Central memory CD8-positive, alpha-beta T cell (primary cell): ENCODE measurements at places on chromosomes 5 and 9.
A peak's percentile ranks its signal among the peaks of the same experiment; 100 is the strongest.

DNA sequence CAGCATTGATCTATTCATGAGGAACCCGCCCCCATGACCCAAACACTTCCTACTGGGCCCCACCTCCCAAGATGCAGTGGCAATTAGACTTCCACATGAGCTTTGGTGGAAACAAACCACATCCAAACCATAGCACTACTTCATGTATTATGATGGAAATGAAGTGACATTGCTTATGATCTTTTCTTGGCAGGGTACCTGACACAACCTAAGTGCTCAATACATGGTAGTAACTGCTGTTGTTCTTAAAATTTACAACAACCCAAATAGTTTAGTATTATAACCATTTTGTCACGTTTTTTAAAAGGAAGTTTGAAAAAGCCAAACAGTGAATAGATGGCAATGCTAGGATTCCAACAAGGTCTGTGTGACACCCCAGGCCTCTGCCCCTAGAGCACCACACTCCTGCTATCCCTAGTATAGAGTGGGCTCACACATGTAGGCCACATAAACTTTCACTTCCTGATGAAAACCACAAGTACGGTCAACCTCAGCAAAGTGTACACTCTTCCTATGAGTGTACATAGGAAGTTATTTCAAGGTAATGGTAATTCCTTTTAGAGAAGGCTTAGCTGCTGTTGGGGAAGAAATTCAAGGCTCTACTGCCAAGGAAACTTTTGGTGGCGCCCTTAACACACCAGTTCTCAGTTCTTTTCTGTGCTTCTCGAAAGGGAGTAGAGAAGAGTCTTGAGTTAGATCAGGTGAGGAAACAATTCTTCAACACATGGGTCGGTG is 97.6 kb downstream of the ARSB start:
- no peak overlapping the region for H3K4me3 ChIP-seq
- peaks cover 18% of the 10 kb centered on the region for H3K4me1 ChIP-seq
- DNase-seq = no peak

DNA sequence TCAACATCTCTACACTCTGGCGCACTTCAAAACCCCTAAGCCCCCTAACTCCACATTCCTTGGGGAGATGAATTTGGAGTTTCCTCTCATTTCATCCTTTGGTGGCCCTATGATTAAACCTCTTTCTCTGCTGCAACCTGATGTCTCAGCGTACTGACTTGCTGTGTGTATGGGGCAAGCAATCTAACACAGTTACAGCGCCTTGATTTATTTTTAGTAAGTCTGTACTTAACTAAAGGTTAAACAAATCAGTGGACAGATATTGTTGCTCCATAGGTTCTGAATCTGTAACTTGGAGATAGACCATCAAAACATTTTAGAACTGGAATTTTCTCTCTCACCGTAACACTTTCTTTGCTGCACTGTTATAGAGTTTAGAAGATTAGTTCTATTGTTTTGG is 452.8 kb downstream of the IRX1 start:
- H3K27ac ChIP-seq = no peak overlapping the region
- no peaks in the 10 kb centered on the region for H3K36me3 ChIP-seq
- no peak overlapping the region for H3K4me3 ChIP-seq
- DNase-seq = no peak

GRCh38 chr9:21883642-21884041 is 81.2 kb downstream of the MTAP start:
- peak overlapping the region; percentile 49 for H3K27ac ChIP-seq
- no peak for DNase-seq
- no peak overlapping the region for H3K4me3 ChIP-seq

DNA sequence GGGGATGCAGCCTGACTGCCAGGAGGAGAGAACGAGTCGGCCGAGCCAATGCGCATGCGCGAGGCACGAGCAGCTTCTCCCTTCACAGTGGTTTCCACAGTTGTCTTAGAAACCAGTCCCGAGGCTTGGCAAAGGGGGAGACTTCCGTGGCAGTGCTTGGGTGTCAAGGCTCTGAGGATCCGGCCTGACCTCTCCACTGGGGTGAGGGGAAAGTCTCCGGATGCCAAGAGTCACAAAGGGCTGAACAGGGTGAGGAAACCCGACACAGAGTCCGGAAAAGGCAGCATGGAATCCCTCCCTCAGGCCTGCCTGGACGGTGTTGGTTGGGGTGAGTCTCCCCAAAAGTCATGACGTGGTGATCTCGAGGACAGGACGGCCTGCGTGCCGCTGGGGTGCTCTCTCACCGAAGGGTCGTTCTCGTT is 475.5 kb downstream of the SPATA31A7 start:
- DNase-seq = no peak
- H3K4me1 ChIP-seq = no peaks in the 10 kb centered on the region
- no peaks in the 10 kb centered on the region for H3K27me3 ChIP-seq
- H3K36me3 ChIP-seq = no peaks in the 10 kb centered on the region
- H3K27ac ChIP-seq = no peak overlapping the region
- no peak overlapping the region for H3K4me3 ChIP-seq

- no peak overlapping the region for H3K4me3 ChIP-seq
- DNase-seq = no peak
- no peaks in the 10 kb centered on the region for H3K36me3 ChIP-seq
- no peak overlapping the region for H3K27ac ChIP-seq
Observed at GRCh38 chr9:8872802-8873201, 1073.2 kb upstream of the DMAC1 start.

DNA sequence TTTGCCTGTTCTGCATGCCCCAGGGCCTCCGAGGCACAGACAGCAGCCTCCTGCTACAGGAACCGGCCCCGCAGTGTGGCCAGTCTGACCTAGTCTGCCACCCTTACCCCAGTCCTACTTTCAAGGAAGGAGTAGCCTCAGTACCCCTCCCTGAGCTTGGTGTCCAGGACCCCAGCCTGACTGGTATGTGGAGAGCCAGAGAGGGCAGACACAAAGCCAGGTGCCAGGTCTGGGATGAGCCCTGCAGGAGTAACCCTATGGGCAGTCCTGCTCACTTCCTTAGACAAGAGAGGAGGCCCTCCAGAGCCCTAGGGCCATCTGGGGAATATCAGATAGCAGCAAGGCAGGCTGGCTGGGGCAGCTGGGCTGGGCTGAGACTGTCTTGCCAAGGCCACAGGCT is 67.8 kb downstream of the NRG2 start:
- H3K27me3 ChIP-seq = peaks cover 71% of the 10 kb centered on the region
- no peak overlapping the region for H3K4me3 ChIP-seq
- H3K27ac ChIP-seq = no peak overlapping the region
- no peaks in the 10 kb centered on the region for H3K4me1 ChIP-seq
- no peak for DNase-seq
- H3K36me3 ChIP-seq = peaks cover 3% of the 10 kb centered on the region

DNA sequence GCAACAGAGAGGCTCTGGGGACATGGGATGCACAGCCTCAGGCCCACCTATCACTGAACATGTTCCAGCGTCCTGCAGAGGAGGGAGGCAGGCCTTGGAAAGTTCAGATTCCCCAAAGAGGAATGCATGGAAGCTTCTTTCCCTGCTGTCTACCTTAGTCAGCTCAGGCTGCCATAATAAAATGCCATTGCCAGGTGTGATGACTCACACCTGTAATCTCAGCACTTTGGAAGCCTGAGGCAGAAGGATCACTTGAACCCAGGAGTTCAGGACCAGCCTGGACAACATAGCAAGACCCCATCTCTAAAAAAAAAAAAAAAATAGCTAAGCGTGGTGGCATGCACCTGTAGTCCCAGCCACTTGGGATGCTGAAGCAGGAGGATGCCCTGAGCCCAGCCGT is 24.5 kb upstream of the TOR1B start:
- no peaks in the 10 kb centered on the region for H3K36me3 ChIP-seq
- peaks cover 10% of the 10 kb centered on the region for H3K4me1 ChIP-seq
- H3K27me3 ChIP-seq = peaks cover 27% of the 10 kb centered on the region
- DNase-seq = no peak

DNA sequence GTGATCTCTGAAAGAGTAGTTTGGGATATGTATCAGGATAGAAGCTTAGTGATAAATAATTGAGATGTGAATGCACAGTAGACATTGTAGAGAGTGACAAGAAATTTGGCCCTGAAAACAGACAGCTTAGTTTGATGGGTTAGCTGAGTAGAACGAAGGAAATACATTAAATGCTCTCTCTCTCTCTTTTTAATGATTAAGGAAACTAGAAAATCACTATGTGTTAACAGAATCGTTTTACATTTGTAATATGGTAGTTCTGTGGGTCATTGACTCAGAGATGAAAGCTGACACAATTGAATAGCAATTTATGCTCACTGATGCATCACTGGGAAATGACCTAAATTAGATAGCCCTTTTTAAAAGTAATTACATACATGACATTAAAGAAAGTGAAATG is 739.8 kb upstream of the PTPRD start:
- H3K27ac ChIP-seq = no peak overlapping the region
- no peaks in the 10 kb centered on the region for H3K36me3 ChIP-seq
- H3K4me1 ChIP-seq = no peaks in the 10 kb centered on the region
- no peak overlapping the region for H3K4me3 ChIP-seq

- H3K4me1 ChIP-seq = no peaks in the 10 kb centered on the region
- no peaks in the 10 kb centered on the region for H3K27me3 ChIP-seq
- H3K4me3 ChIP-seq = no peak overlapping the region
- H3K36me3 ChIP-seq = peaks cover 2% of the 10 kb centered on the region
- no peak for DNase-seq
- H3K27ac ChIP-seq = no peak overlapping the region
Observed at GRCh38 chr5:101534491-101535110, 631.5 kb upstream of the ST8SIA4 start.

- no peak for DNase-seq
- H3K27ac ChIP-seq = no peak overlapping the region
- peaks cover 21% of the 10 kb centered on the region for H3K4me1 ChIP-seq
- H3K36me3 ChIP-seq = peaks cover 2% of the 10 kb centered on the region
- H3K27me3 ChIP-seq = peaks cover 53% of the 10 kb centered on the region
Observed at GRCh38 chr5:176724472-176724871, 77.2 kb downstream of the TSPAN17 start.

GRCh38 chr5:59745415-59745863 is 148.1 kb downstream of the PDE4D start:
- no peak overlapping the region for H3K27ac ChIP-seq
- H3K4me1 ChIP-seq = no peaks in the 10 kb centered on the region
- H3K36me3 ChIP-seq = no peaks in the 10 kb centered on the region

- H3K4me1 ChIP-seq = no peaks in the 10 kb centered on the region
- peaks cover 78% of the 10 kb centered on the region for H3K27me3 ChIP-seq
- peaks cover 16% of the 10 kb centered on the region for H3K36me3 ChIP-seq
- no peak within 1 kb of the TSS for H3K27ac ChIP-seq
- DNase-seq = no peak
Observed at GRCh38 chr9:137138722-137139467, at the start of gene GRIN1. TSS of gene GRIN1 (plus strand) at chr9:137139154. CDS start at chr9:137139487, 333 bp downstream.
